ENCODE measurements at places on chromosomes 7 and 10.

DNA sequence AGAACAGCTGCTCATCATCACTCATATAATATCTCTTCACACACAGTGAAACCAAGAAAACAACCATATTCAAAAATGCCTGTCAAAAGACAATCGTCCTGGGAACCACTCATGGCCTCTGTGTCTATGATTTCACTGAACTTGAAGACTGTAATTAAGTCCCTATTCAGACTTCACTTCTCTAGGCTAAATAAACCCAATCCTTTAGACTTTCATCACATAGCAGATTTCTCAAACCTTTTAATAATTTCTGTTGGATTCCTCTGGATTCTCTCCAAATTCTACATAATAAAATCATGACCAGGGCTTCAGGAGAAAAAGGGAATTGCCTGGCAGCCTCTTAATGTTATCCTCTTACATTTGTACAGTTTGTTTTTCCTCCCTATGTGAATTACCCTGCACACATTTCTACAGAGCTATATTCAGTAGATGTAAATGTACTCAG is 201.1 kb downstream of the LRRN3 start:
- no peak for DNase-seq

DNA sequence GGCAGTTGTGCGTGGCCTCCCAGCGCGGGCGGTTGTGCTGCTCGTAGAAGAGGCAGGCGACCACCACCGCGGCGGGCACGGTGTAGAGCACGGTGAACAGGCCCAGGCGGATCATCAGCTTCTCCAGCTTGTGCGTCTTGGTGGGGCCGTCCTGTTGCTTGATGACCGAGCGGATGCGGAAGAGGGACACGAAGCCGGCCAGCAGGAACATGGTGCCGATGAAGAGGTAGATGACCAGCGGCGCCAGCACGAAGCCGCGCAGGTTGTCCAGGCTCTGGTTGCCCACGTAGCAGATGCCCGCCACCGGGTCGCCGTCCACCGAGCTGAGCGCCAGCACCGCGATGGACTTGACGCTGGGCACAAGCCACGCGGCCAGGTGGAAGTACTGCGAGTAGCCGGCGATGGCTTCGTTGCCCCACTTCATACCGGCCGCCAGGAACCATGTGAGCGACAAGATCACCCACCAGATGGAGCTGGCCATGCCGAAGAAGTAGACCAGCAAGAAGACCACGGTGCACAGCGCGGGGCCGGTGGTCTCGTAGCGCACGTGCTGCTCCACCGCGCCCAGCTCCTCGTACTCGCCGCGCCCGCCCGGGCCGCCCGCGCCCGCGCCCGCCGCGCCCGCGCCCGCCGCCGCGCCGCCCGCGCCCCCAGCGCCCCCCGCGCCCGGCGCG is 2.2 kb downstream of the FZD8 start:
- peak; percentile 42 for DNase-seq

GRCh38 chr10:104824380-104825006 is 183.4 kb downstream of the SORCS3 start:
- DNase-seq = peak; percentile 65

- DNase-seq = no peak
These were observed 36.4 kb upstream of the JCAD start for GRCh38 chr10:30095631-30096422.

- DNase-seq = no peak
These were observed 681.9 kb downstream of the GRM8 start for GRCh38 chr7:126570845-126571244.

DNA sequence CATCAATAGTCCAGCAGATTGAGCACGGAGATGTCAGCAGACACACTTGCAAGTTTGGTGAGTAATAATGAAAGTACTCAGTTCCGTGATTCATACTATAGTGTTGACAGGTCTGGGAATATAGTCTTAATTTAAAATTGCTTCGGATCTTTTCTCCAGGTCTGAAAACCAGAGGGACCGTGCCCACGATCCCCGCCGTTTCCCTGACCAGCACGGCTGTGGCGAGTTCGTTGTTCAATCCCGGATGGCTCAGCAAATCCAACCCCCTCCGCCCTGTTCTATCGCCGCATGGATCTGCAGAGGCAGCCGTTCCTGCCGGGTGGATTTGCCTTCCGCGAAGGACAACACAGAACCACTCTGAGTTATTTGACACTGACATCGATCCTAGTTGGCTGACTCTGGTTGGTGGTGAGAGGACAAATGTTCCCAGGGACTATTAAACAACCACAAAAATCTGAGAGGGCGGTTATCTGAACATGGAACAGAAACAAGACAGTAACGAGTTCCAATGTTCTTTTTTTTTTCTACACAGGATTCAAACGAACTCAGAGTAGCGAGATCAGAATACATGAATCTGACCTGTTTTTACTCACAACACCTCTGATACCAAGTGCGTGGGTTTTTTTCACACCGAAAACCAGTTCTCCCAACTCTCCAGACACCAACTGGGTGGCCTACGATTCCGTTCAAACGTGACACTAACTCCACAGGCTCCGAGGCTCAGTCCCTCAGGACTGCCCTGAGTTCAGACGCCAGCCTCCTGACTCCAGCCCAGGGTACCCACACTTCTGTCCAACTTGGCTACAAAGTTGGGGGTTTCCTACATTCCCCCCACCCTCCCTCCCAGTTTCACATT is 52.7 kb downstream of the RBM17 start:
- no peak for DNase-seq

DNA sequence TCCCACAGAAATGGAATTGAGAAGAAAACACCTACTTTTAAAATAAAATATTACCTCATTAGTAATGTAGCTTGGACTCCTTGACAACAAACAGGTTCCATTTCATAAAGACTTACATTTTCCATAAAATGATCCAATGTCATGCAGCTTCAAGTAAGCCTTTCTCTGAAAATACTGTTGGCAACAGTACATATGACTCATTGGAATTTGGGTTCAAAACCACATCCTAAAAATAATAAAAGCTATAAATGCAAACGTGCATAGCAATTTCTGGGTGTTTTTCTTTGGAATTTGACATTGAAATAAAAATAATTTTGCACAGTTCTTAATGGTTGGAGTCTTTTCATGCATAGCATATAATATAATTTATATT is 47.9 kb downstream of the FHIP2A start:
- peak; percentile 44 for DNase-seq

Measured in urothelium cell line (cell line).